Effector CD8-positive, alpha-beta T cell (primary cell): ENCODE measurements at places on chromosomes 4 and X.

DNA sequence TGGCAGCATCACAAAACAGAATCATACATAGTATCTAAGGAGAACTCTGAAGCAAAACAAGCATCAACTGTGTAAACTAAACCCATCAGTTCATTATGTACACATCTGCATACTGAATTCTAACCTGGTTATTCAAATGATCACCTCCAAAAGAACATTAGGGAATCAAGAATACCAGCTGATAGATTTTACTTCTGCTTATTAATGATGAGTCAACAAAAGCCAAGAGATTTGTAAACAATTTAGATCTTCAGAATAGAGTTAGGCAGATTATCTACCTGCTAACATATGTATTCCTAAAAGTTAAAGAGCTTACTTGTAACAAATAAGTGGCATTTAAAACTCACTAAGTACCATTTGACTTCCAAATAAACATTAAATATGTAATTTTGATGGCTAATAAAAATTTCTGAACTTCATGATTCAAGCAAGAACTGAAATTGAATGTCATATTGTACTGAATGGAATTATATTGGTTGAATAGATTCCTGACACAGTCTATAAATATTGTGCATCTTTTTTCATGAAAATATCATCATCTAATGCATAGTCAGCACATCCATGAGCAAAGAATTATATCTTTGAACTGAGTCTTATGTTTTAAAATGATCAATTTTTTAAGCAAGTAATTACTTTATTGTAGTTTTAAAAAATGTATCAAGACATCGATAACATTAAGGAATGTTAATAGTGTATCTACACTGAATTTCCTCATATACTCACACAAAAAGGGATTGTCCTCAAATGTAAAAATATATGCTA, 470.5 kb downstream of the GRXCR1 start:
- DNase-seq = no peak

DNA sequence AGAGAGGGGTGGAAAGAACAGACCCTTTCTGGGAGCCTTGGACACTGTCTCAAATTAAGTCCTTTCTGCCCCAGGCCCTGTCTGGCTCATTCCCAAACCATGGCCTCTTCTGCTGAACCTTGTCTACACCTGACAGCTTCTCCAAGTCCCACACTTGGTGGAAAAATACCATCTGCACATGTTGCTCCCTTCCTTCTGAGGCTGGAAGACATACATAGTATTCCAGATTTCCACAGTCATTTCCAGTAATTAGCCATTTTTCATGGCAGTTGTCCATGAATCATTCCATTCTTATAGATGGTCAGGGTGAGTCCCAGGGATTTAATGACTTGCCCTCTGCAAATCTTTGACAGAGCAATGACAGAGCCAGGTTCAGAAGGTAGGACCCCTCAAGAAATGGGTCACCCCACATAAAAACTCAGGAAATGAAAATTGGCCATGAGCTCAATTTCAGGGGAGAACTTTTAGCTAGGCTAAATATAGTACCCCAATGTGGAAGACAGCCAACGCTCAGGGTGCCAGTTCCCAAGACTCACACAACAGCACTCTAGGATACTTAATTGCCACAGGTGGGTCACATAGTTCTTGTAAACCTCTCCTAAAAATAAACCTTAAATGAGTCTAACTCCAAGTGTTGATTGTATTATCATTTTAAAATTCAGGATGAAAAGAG, 16.2 kb upstream of the DAPP1 start:
- DNase-seq = no peak

DNA sequence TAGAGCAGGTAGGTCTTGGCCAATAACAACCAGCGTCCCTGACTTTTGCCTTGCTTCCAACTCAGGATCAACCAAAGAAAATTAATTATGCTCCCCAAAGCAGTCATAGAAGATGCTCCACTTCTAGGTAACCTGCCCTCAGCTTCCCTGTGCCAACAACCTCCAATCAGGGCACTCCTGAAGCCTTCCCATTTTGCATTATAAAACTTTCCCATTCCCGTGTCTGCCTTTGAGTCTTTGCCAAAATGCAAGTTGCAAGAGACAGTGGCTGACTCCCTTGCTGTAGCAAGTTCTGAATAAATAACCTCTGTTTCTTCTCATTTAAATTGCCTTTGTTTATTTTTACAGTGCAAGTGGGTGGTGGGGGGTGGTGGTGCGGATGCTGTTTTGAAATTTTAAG, 418.0 kb downstream of the PACRGL start:
- no peak for DNase-seq

DNA sequence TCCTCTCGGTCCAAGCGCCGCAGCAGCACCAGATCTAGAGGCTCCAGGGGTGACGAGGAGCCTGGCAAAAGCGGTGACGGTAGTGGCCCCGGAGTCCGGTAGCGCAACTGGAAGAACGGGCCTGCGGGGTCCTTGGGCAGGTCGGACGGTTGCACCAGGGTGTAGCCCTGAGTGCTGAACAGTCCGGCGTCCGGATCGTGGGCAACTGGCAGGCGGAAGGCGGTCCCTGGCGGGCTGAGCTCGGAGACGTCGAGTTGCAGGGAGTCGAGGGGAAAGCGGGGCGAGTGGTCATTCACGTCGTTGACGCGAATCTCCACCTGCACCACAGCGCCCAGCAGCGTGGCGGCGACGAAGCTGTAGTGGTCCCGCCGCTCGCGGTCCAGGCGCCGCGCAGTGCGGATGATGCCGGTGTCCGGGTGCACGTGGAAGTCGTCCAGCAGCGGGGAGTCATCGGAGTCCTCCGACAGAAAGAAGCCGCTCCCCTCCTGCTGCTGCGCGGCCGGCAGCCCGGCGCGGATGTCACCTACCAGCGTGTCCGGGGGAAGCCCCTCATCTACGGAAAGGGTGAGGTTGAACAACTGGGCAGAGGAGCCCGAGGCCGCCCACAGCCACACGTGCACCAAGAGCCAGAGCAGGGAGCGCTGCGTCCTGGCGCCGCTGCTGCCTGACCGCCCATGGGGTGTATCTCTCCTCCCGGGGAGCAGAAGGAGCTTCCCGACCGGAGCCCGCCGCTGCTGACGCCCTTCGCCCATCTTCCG, 837 bp downstream of the DCHS2 start:
- DNase-seq = no peak

- DNase-seq = no peak
These were observed 35.7 kb downstream of the FRAS1 start for GRCh38 chr4:78092850-78093249.

- peak; percentile 41 for DNase-seq
These were observed 977 bp downstream of the MAGEE1 start for GRCh38 chrX:76428243-76429130.

DNA sequence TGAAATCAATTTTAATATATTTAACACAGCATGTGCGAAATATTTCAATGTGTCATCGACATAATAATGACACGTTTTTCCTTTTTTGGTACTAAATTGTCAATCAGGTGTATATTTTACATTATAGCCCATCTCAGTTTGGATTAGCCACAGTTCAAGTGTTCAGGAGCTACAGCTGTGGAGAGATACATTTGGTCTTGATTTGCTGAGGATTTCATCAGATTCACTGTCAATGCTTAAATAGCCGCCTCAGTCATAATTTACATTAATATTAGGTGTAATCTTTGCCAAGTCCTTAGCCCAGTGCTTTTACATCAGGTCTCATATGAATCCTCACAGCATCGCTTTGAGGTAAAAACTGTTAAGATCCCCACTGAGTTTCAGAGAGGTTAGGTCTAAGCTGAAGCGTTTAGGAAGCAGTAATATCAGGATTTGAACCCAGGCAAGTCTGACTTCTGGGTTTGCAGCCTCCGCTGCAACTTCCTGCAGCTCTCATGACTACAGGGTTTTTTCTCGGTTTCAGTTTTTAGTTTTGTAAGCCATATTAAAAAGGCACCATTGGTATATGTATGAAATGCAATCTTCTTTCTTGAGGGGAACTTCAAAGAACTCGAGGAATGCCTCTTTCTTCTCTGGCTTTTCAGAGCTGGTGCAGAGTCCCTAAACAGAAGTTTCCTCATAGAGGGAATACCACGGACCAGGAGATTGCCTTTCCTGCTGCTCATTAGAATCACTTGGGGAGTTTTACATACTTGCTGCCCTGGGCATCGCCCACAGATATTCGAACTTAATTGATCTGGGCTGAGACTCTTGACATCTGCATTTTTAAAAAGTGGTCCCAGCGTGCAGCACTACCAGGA, 6.4 kb downstream of the MTM1 start:
- no peak for DNase-seq

GRCh38 chr4:102196221-102196620, 149.1 kb downstream of the SLC39A8 start:
- no peak for DNase-seq

- DNase-seq = no peak
These were observed 275.5 kb downstream of the PPARGC1A start for GRCh38 chr4:23614284-23614892.

DNA sequence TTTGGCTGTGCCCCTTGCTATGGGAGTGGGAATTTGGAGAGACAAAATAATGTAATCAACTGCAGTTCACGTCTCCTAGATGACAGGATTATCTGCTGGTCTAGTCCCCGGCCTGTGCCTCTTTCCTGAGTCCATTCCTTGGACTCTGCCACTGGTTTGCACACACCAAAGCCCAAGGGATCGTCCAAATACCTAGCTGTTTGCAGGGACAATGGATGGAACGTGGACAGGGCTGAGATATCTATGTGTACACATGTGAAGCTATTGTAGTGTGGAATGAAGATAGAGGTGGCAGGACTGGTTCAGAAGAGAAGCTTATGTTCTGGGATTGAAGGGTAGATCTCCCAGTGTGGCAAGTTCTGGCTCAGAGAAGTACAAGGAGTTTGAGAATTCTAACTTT, 198.3 kb upstream of the PITX2 start:
- no peak for DNase-seq

GRCh38 chr4:110668463-110669235, 45.8 kb upstream of the PITX2 start:
- DNase-seq = no peak

DNA sequence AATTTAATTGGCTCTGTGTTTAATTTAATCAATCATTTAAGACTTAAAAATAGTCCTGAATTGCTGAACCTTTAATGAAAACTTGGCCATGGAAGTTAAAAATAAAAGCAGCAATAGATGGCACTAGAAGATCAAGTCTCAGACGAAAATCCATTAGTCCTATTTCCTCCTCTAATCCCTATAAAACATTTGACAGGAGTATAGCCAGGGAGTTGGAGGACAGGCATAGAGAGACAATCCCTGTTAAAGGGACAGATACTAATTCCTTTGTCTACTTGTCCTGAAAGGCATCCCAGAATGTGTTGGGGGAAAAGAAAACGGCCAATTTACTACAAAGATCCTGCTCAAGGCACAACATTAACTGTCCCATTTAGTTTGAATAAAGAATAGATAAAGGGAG, 276.3 kb upstream of the TACR3 start:
- DNase-seq = no peak

DNA sequence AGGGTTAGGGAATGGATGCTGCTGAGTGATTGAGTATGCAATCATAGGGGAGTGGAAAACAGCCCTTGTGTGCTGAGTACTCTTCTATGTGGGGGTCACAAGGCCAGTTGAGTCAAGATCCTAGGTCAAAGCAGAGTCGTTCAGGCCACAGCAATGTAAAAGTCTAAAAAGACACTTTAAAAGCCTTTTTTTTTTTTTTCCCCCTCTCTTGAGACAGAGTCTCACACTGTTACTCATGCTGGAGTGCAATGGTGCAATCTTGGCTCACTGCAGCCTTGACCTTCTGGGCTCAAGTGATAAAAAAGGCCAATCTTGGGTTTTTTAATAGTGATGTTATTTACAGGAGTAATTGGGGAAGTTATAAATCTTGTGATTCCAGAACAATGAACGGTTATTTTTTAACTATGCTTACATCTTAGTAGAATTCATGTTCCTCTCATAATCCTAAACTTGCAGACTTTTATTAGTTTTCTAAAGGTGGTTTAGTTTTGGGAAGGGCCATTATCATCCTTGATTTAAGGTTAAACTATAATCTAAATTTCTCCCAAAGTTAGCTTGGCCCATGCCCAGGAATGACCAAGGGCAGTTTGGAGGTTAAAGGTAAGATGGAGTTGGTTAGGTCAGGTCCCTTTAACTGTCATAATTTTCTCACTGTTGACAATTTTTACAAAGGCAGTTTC, 82.2 kb upstream of the BMP2K start:
- DNase-seq = no peak

GRCh38 chr4:82898322-82899243, 2.0 kb upstream of the THAP9 start:
- DNase-seq = no peak

- DNase-seq = no peak
These were observed 631.2 kb upstream of the ZFP42 start for GRCh38 chr4:187364401-187364800.

- DNase-seq = no peak
These were observed 53.1 kb downstream of the CHM start for GRCh38 chrX:85994228-85994627.

GRCh38 chrX:22577181-22577580, 304.5 kb downstream of the CBLL2 start:
- DNase-seq = no peak

GRCh38 chr4:535181-535923, 36.3 kb downstream of the PIGG start:
- DNase-seq = no peak
